Activated CD4-positive, alpha-beta T cell treated with anti-CD3 and anti-CD28 coated beads, Interleukin-2, amount 10 ng/mL, durations not matched to agents 24 days and 14 days (primary cell): ENCODE measurements at places on chromosomes 2 and 18. TPM values are rescaled to one million over a fixed set of nuclear protein-coding genes. Genes with fewer than 3 reads are reported as not detected.

The ADI1 gene
- 33.7 and 36.2 TPM in 2 replicates for total RNA-seq

The PCARE gene
- total RNA-seq: not detected in 2 replicates

The CAPN13 gene
- total RNA-seq: not detected in 2 replicates

The PPP4R1 gene
- 52.8 and 56.0 TPM in 2 replicates for total RNA-seq

The ZSCAN30 gene
- total RNA-seq: 11.6 and 12.2 TPM in 2 replicates

The EFHD1 gene
- 0.31 and 0.49 TPM in 2 replicates for total RNA-seq

The KCNJ3 gene
- not detected in 2 replicates for total RNA-seq

The TRABD2A gene
- 56.3 and 59.6 TPM in 2 replicates for total RNA-seq

The RRM2 gene
- total RNA-seq: 378 and 383 TPM in 2 replicates

The VWC2L gene
- not detected in 2 replicates for total RNA-seq

The TSPYL6 gene
- not detected in 2 replicates for total RNA-seq

The MYO7B gene
- 0.07 and 0.12 TPM in 2 replicates for total RNA-seq
